Activated CD4-positive, alpha-beta T cell treated with anti-CD3 and anti-CD28 coated beads for 4 hours (primary cell): ENCODE measurements at places on chromosomes 1 and 21.

- no peak for DNase-seq
These were observed 82.1 kb upstream of the ARHGEF16 start for GRCh38 chr1:3372317-3372716.

- DNase-seq, result no peak
These were observed 926 bp upstream of the DFFA start for GRCh38 chr1:10473145-10473765.

DNA sequence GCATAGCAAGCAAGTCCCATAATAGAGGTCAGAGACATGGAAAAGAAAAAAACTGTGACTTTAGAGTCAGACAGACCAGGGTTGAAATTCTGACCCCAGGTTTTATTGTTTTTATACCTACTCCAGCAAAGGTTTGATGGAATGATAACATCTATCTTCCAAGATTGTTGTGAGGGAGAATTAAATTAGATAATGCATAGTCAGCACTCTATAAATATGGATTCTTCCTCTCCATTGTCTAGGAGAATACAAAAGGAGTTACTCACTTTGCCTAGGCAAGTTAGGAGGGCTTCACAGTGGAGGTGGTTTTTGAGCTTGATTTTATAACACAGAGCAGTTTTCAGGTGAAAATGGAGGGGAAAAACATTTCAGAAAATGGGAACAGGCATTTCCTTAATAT, 46.9 kb downstream of the KIRREL1 start:
- no peak for DNase-seq

DNA sequence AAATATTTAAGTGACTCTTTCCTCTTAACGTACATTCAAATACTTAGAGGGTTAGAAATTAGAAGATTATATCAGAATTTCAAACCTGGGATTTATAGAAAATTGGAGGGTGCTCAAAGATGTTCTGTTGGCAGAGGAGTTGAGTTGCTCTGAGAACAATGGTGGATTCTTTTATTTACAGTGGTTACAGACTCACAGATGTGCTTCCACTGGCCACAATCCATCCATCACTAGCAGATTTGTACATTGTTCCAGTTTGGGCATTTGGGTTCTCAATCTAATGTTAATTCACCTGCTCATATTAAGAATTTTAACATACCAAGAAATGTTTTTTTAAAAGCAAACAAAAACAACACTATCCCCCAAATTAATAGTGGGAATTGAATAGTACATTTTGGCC, 23.5 kb downstream of the DNAJC6 start:
- no peak for DNase-seq

GRCh38 chr1:28971980-28972771, 57.8 kb downstream of the EPB41 start:
- no peak for DNase-seq

GRCh38 chr1:3888301-3888700, 11.8 kb downstream of the C1orf174 start:
- DNase-seq, result no peak

- DNase-seq, result no peak
These were observed 76.5 kb upstream of the WDR26 start for GRCh38 chr1:224510880-224511645.

- no peak for DNase-seq
These were observed 1157.3 kb downstream of the PLA2G4A start for GRCh38 chr1:187985897-187986654.

DNA sequence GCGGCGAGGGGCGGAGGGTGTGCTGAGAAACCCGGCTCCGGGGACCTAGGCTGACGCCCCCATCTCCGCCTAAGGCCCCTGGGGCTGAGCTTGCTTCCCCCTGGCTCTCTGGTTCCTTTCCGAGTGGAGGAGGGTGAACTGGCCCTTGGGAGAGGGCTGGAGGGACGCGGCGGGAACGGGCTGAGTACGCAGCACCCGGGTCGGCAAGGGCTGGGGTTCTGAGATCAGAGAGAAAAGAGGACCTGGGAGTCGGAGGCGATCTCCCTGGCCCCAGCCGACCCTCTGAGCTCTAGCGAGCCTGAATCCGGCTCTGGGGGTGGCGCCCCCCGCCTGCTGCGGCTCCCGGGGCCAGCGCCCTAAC, 270.8 kb downstream of the FOXD2 start:
- DNase-seq, result no peak
